ENCODE measurements at places on chromosomes 13 and 19.
A peak's percentile ranks its signal among the peaks of the same experiment; 100 is the strongest.

DNA sequence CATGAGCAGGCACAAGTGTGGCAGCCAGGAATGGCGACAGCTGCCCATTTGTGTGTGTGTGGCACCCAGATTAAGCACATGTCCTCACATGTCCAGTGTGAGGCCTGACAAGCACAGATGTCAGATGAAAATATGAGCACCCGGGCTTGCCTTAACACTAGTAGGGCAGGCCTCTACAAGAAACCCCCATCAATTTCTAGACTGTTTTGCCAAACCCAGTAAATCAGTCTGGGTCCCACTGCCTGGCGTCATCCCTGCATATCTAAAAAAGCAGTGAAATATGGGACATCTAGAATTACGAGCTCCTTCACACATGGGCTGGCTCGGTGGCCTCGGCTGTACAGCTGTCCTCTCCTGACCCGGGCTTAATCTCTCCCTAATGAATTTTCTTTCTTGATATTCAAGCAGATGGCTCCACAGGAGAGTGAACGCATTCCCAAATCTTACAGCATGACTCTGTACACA, 432.7 kb downstream of the FOXO1 start:
- DNase-seq = no peak

GRCh38 chr19:19550485-19550929, 12.4 kb downstream of the CILP2 start:
- DNase-seq = no peak

- DNase-seq = no peak
Observed at GRCh38 chr13:32316501-32316900, 1.2 kb downstream of the BRCA2 start.

GRCh38 chr19:44722131-44723121, 23.5 kb downstream of the CEACAM16 start:
- DNase-seq = no peak

DNA sequence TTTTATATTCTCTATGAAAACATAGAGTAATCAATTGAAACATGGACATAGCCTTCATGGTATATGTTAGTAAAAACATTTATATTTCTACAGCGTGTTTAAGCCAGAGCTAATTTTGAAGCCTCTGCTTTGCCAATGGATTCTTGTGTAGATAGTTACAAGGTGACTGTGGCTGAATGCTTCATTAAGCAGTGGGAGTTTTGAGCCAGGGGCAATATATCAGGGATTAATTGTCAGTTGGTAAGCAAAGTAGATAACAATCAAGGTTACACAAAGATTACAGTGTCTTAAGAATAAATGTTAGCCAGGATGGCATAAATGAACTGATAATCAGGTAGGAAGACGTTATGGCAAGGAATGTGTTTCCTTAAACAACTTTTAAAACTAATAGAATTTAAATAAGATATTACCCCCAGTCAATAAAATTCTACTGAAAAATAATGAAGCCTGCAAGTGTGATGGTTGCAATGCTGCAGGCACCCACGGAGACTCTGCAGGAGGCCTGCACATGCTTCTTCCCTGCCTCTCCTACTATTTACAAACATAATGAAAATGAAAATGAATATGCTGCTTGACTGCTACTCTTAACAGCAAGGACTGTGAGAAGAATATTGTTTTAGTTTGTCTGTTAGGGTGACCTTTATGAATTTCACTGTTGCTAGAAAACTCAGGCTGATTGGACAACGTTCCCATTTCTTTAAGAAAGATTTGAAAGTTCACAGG, 588.5 kb downstream of the GPC5 start:
- DNase-seq = no peak

- DNase-seq = no peak
Observed at GRCh38 chr13:43884222-43884621, 4.5 kb downstream of the LACC1 start.

GRCh38 chr13:25169951-25170553, 2.0 kb downstream of the AMER2 start:
- DNase-seq = no peak

GRCh38 chr19:33689868-33690267, 68.1 kb downstream of the CHST8 start:
- no peak for DNase-seq

DNA sequence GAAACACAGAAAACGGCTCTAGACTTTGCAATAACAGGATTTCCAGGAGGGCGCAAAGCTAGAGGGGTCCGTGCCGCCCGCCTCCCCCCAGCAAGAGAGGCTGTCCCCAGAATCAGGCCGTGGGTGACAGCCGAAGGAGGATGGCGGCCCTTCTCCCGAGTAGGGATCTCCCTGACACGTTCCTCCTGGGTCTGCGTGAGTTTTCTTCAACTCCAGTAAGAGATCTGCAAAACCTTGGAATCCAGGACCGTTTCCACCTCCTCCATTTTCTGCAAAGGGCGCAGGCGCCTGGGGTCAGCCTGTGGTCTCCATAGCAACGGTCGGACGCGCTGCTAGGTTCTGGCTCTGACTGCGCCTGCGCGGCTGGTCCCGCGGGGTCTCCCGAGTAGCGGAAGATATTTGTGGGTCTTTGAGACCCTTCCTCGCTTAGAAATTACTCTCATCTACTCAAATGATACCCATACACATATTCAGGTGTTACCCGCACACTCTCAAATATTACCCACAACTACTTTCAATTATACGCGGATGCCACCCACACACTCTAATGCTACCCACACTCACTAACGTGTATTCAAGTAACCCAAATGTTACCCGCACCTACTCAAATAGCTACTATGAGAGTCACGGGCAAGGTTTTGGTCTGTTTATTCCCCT, 2.1 kb downstream of the PNMA8C start:
- peak; percentile 43 for DNase-seq

DNA sequence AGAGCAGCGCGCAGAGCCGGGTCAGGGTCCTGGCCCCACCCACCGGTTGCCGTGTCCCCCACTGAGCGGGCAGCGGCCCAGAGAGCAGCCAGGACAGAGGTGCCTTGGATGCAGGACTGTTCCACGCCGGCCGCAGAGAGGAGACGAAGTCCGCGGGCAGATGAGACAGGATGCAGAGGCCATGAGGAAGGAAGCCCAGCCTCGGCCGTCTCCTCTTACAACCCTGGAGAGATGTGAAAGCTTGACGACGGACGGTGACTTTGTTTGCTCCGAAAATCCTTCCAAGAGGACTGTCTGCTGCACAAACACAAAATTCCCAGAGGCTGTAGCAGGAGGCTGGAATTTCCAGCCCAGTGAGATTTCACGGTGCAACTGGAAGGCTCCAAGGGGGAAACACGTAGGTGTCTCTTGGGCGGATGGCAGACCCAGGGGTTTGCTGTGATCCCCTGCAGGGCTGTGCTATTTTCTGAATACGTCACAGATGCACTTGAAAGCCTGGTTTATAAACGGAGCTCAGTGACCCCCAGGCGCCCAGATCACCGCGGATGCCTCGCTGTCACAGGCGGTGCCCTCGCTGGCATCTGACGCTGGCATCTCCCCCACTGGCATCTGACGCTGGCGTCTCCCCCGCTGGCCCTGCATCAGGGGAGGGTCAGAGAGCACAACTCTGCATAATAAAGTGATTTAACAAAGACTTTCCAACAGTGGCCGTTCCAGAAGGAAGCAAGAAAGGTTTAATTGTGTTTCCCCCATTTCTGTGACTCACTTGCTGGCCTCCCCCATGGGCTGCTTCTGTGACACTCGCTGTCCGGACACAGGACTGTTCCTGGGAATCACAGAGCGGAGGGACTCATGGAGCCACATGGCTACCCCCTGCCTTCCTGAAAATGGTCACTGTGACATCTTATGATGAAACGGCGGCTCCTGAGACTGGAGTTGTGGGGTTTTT, 62.0 kb upstream of the C13orf46 start:
- no peak for DNase-seq

DNA sequence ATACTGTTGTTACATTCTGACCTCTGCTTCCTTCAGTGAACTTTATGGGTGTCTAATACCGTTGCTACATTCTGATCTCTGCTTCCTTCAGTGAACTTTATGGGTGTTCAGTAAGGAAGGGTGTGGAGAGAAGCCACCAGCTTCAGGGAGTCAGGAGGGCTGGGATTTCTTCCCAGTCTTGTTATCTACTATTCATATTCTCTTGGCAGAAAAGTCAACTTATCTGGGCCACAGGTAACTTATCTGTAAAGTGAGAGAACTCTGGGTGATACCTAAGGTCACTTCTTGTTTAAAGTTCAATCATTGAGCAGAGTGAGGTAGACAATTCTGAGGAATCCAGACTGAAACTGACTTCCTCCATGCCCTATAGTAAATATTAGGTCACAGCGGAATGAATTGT, 71.2 kb upstream of the STK24 start:
- no peak for DNase-seq

- peak; percentile 81 for DNase-seq
Observed at GRCh38 chr19:33406521-33407139, 33.1 kb downstream of the CEBPG start.

- no peak for DNase-seq
Observed at GRCh38 chr19:56314018-56314380, 640 bp downstream of the ZSCAN5A start.

DNA sequence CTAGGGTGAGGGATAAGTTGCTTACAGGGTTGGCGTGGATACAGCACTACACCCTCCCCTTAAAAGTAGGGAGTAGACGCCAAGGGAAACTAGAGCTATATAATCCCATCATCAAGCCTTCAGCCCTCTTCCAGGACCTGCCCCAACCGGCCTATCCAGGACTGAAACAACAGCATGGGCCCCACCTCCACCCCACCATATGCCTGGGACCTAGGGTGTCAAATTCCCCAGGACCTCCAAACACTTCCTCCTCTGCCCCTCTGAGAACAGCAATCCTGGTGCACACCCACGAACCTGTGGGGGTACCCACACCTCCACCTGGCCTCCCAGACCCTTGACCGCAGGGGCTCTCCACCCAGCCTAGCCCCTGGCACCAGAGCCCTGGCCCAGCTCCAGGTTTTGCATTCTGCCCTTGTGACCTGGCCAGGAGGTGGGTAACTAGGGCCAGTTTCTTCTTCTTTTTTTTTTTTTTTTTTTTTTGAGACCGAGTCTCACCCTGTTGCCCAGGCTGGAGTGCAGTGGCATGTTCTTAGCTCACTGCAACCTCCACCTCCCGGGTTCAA, 1.4 kb upstream of the CYP2F1 start:
- no peak for DNase-seq

GRCh38 chr13:103573446-103573845, 507.2 kb upstream of the SLC10A2 start:
- DNase-seq = no peak

DNA sequence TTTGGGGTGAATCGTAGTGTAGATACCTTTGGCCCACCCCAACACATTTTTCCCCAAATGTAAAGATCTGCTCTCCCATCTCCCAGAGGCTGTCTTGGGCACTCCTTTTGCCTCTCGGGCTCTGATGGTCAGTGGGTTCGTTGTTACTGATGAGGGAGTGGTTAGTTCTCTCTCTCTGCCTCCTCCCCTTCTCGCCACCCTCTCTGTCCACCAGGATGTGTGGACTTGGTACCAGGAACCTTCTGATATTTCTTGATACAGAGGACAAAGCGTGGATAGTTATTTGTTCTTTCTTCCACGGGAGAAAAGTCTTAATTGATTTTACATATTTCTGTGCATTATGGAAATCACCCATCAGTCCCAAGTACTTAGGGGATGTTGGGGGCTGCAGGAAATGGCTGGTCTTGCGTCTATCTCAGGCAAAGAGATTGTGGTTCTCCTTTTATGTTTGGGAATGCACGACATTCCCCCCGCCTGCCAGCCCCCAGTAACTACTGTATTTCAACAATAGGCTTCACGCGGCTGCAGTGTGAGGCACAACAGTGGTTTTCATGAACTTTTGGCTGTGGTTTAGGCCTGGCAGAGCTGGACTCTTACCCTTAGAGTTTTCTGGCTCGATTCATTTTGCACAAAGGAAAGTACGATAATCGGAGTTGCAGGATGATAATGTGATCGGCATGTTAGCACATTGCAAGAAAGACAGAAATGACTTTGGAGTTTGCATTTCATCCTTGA, 79.0 kb upstream of the ZNF536 start:
- DNase-seq = no peak

DNA sequence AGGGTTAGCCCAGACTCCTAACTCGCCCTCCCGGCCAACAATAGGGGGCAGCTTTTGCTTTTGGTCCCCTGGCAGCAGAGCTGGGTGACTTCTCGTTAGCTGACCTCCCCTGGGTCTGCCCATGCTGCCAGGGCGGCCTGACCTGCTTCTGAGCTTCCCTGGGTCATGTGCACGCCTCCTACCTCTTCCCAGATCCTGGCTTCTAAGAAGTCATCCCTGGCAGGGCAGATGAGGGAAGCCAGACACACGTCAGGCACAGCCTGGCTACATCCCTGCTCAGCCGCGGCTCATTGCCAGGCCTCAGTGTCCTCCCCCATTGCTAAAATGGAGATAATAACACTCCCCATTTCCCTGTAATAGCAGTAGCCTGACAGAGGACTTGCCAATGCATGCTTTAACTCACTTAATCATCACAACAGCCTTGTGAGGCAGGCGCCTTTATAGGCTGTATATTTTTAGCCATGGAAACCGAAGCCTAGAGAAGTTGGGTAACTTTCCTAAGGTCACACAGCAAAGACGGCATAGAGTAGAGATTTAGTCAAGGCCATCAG, 2.1 kb downstream of the KCNK6 start:
- no peak for DNase-seq

DNA sequence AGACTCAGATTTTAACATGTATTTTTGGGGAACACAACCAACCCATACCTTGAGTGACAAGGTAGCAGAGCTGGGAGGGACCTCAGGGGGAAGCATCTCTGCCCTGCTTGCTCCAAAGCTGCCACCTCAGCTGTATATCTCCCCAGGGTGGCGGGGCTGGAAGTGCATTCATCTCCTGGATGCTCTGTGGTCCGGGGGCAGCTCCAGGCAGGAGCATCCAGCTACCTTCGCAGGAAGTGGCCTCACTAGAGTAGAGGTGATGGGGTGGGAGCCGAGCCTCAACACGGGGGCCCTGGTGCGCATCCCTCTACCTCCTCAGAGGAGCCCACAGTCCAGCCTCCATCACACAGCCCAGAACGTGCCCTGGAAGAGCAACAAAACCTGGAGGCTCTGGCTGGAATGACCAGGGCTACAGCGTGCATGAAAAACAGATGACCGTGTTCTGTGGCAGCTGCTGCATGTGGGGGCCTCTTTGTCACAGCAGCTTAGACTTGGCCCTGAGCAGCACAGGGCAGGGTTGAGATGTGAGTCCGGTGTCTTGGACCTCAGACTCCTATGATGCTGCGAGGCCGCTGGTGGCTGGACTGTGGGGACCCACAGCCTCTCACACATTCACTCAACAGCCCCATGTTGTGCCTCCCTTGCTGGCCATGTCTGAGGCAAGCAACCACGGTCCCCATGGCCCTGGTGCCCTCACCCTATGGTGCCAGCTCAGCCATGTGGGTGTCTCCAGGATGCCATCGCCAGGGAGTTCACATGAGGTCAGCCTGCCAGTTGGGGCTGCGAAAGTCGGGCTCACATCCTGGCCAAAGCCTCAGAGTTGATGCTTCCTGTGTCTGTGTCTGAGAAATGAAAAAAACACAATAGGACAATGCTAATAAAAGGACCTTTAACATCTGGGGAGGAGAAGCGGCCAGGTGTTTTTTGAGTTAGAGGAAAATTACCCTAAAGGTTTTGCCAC, 17.1 kb upstream of the GAS6 start:
- no peak for DNase-seq

DNA sequence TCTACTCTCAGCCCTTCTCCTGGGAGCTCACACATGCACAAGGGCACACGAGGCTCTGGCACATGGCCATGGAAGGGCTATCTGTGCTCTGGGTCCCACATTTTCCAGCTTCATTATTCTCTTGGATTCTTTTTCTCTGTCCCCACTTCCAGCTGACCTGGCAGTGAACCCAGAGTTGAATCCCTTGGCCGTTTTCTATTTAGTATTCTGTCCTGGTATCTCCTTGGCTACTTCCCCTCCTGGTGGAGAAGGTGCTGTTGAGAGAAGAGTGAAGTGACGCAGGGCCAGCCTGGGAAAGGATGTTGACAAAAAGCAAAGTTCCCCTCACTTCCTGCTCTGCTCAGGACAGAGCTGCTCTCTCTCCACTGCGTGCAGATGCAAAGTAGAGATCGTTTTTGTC, 303.1 kb downstream of the IRS2 start:
- DNase-seq = no peak

Measured in stimulated activated CD4-positive, alpha-beta T cell treated with anti-CD3 and anti-CD28 coated beads, Interleukin-4, amount 100 ng/mL, for 48 hours (primary cell).